ENCODE measurements at places on chromosomes 4 and X.

- DNase-seq: no peak
Observed at GRCh38 chr4:85571008-85571407, 96.1 kb downstream of the ARHGAP24 start.

- DNase-seq: no peak
Observed at GRCh38 chr4:156053174-156053573, 99.5 kb upstream of the CTSO start.

DNA sequence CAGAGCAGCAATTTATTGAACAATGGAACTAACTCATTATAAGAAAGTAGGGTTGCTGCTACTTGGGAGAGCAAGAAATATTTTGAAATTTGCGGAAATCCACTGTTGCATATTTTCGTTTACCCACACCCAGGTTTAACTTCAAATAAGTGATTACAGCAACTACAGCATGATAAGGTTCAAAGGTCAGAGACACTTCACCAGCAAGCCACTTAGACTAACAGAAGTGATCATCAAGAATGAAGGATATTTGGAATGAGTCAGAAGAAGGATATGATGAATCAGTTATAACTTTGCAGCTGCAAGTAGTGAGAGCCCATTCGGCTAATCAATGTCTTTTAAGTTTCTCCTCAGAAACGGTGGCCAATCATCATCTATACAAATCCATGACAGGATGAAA is 199.3 kb downstream of the TMA16 start:
- DNase-seq: no peak

DNA sequence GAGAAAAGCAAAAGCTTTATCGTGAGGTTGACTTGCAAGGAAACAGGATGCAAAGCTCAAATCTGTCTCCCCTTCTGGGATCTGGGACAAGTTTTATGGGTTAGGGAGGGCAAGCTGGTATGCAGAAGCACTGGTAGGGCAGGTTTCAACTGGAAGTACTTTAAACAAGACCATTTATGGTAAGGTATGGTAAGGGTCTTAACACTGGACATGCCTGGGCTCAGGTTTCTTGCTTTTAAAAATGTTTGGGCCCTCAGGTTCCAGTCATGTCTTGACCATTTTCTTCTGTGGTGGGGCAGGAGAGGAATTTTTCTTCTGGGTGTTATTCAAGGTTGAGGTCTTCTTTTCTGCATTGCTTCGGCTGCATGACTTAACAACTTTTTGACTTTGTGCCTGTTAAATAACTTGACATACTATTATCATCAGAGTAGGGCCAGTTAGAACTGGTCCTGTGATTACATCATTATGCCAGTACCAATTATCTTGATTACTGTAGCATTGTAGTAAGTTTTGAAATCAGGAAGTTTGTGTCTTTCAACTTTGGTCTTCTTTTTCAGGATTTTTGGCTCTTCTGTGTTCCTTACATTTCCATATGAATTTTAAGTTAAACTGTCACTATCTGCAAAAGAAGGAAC is 33.7 kb downstream of the CD38 start:
- DNase-seq: no peak

- no peak for DNase-seq
Observed at GRCh38 chr4:39324897-39325613, 41.1 kb downstream of the RFC1 start.

GRCh38 chr4:122652379-122652778 is 31.5 kb upstream of the IL21 start:
- no peak for DNase-seq

GRCh38 chrX:50942471-50942870 is 31.9 kb downstream of the BMP15 start:
- no peak for DNase-seq

DNA sequence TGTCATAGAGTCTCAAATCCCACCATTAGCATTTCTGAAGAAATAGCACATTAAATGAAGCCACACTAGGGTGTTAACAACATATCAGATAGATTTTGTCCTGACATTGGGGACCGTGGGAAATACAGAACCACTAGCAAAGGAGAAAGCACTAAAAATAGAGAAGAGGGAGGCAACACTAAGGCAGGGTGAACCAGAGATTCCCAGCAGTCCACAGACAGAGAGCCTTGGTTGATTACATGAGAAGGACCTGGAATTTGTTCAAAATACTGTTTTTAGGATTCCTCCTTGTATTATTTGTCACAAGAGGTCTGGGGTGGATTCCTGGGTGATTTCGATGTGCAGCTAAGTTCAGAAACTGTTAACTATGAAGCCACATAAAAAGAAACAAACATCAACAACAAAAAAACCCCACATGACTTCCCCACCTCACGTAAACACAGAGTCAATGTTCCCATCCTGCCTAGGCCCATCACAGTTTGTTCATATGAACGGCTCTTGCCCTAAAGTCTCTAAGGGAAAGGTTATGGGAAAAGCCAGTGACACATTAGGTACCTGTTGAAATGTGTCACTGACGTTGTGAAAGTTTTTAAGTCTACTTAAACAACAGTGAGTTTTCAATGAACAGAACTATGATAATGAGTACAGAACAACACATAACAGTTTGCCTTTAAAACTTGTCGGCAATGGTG is 23.6 kb upstream of the GRSF1 start:
- no peak for DNase-seq

DNA sequence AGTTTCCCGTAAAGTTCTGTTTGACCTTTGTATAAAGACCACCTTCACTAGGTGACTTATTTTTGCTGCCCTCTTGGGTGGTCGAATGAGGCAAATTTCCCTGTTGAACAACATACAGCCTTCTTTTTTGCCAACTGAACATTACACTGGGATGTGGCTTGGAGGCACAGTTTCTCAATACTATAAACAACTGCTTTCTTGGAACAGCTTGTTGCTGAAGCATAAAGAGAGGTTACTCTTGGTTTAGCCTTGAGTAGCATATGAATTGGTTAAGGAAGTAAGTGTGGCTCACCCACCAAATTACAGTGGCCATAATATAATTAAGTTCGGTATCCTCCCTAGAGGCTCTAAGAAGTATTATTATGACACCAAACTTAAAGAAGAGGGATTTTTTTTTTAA is 40.0 kb downstream of the HHIP start:
- no peak for DNase-seq

DNA sequence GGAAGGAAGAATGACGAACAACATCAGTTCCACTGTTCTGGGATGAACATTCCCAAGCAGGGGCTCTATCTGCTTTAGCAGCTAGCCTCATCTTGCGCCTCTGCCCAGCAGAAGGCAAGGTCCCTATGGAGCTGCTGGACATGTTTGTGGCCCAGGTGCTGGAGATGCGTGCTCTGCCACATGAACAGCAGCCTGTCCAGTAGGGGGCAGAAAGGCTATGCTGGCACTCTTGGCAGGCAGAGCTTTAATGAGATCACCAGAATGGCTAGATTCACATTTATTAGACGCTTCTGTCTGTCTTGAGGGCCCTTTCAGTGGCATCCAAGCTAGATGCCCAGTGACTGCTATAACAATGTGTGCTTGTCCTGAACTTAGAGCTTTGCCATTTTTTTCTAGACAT is 1826.0 kb downstream of the STIM2 start:
- DNase-seq: no peak

GRCh38 chr4:82525307-82525911 is 36.4 kb downstream of the TMEM150C start:
- no peak for DNase-seq

GRCh38 chr4:36844448-36844847 is 400.1 kb upstream of the NWD2 start:
- no peak for DNase-seq

DNA sequence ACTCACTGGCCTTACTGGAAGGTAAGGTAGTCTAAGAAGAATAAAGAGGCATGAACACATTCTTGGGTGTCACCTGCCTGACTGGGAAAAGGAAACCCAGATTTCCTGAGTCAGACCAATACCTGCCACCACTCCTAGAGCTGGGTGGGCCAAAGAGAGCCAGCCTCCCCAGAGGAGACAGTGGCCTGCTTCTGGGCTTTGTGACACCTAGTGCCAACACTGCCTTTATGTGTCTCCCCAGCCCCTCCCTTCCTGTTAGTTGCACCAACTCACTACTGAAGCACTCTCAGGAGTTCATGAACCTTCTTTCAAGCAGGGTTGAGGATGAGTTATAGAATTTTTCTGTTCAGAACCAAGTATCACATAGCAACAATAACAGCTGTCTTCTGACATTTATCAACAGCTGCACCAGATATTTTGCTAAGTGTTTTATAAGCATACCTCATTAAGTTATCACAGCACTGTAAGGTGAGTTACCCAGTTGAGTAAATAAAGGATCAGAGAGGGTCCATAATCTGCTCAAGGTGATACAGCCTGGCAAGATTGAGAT is 77.6 kb upstream of the ETNPPL start:
- DNase-seq: no peak

GRCh38 chr4:129092631-129093190 is 628 bp downstream of the SCLT1 start:
- DNase-seq: no peak

GRCh38 chr4:112077743-112078142 is 67.5 kb upstream of the FAM241A start:
- no peak for DNase-seq

GRCh38 chr4:5041699-5042098 is 9.6 kb upstream of the STK32B start:
- DNase-seq: no peak

DNA sequence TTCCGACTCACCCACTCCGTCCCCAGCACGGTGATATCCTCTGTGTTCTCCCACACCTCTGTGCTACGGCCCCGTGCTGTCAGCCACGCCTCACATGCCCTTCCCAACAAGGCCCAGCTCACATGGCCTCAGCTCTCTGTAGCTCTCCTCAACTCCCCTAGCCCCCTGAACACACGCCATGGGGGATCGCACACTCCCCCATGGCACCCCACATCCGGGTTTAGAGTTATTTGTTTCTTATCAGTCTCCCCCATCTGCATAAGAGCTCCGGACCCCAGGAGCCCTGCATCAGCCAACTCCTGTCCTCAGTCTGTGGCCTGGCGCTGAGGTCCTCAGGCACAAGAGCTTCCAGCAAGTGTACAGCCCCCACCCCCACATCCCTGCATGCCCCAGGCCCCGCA is 7.0 kb downstream of the C4orf50 start:
- no peak for DNase-seq

DNA sequence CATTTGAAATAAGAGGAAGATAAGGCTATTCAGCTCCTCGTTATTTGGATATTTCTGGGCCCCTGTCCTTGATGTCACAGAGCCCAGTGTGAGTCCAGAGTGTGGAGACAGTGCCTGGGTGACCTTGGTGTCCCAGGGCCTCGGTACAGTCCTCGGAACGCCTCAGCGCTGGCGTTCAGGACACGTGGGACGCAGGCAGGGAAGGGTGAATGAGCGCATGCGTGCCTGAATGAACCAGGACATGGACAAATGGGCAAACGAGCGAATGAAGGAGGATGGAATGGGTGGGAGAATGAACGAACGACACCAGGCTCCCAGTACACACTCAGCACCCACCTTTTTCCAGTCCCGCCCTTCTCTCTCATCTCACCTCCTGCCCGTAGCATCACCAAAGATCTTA is 44.2 kb downstream of the EVC start:
- DNase-seq: no peak

- no peak for DNase-seq
Observed at GRCh38 chr4:172018358-172018757, 205.2 kb downstream of the GALNTL6 start.

DNA sequence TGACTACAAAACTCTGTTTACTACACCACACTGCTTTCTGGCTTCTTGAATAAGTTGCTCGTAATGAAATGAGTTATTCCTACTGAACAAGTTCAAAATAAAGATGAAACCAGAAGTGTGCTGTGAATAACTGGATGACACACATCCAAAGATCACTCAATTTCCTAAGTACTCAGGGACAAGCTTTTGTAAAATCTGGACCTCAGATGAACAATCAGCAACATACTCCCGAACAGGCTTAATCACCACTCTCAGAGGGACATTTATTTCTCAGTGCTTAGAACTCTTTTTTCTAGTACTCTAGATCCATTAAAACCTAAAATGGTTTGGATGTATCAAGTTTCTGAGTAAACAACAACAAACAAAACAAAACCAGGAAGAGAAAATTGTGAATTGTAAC is 61.5 kb upstream of the EXOC1L start:
- no peak for DNase-seq

DNA sequence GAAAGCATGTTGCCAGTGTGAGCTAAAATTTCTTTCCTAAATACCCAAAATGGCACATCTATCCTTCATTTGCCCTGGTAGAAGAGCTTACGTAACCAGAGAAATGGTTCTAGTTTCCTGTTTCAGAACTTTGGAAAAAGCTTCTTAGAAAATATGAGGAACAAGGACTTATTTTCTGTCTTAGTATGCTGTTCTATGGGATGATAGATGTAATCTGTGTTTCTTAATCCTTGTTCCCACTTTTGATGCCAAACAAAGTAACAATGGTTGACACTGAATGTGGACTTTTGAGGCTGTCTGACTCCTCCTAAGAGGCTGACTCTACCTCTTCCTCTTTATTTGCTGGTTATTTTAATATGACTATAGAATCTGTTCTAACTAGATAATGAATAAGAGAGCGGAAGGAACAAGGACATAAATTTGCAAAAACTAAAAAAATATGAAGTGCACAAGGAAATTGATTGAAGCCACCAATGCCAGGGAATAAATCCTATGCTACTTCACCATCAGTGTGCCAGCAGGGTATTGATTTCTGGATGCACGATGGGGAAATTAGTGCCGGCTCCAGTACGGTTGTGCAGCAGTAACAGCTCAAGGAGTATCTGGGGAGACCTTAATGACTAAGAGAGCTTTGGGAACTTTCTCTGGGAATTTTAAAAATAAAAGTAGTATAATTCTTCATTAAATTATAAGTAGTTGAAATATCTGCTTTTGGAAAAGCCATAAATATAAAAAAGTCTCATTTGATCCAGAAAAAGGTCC is 39.4 kb upstream of the TET2 start:
- DNase-seq: no peak
